Retina (tissue), 1 donor: ENCODE measurements at places on chromosomes 1 and 21.

GRCh38 chr1:113058941-113059706 lies 13.9 kb upstream of the LRIG2 start:
- peak; percentile 84 for DNase-seq

GRCh38 chr1:230977761-230978490 lies 735 bp downstream of the TTC13 start:
- DNase-seq = peak; percentile 69

DNA sequence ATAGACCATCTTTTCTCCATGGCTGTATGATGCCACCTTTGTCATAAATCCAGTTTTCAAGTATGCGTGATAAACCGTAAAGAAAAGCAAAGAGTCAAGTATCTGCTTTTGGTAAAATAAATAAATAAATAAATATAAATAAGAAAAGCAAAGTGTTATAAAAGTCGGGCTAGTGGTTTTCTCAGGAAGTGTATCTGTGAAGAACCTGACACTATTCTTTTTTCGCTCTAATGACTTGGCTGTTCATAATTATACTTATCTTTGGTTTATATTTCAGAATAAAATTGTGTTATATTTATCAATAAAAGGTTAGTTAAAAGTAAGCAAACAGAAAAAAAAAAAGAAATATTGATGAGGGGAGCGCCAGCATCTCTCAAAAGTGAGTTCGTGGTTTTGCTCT lies 594 bp upstream of the EXO5 start:
- DNase-seq = no peak

- no peak for DNase-seq
These were observed 72.5 kb downstream of the IFI44 start for GRCh38 chr1:78722105-78722504.

GRCh38 chr1:239823852-239824251 lies 267.8 kb upstream of the FMN2 start:
- no peak for DNase-seq

GRCh38 chr1:15992582-15993500 lies 11.2 kb upstream of the SRARP start:
- no peak for DNase-seq

- peak; percentile 47 for DNase-seq
These were observed 40.4 kb downstream of the DAP3 start for GRCh38 chr1:155729031-155729898.

- DNase-seq = peak; percentile 8
These were observed 5.4 kb downstream of the PBX1 start for GRCh38 chr1:164564378-164564777.

GRCh38 chr21:37886120-37886519 lies 30.1 kb downstream of the KCNJ6 start:
- no peak for DNase-seq

DNA sequence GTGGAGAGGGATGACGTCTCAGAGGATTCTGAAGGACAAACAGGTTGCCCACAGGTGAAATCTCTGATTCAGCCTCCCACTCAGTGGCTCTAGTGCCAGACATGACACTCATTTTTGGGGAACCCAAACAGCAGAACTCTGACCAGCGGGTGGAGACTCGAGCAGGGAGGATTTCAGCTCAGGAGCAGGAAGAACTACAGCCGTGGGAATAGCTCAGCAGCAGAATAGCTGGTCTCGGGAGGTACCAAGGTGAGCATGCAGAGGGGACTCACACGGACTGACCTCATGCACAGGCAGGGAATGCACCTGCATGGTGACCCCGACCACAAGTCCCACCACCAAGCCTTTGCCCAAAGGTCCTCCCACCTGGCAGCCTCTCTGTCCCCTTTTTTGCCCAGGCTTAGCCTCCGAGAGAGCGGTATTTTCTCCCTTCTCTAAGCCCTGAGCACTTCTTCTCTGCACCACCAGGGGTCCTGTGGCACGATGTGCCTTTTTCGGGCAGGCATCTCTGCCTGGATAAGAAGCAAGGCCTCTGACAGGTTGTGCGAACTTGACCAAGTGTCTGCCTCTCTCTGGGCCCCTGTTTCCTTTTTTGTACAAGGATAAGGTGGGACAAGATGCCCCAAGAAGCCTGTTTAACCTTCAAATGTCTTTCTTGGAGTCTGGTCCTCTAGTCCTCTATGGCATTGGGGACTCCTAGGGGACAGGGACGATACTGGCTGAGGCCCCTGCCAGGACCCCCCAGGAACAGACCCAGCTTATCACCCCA lies 8.8 kb upstream of the FGR start:
- peak; percentile 49 for DNase-seq
